Effector memory CD8-positive, alpha-beta T cell (primary cell): ENCODE measurements at places on chromosomes 16 and 17.

- H3K4me3 ChIP-seq = no peak overlapping the region
- no peak for DNase-seq
These were observed 230.1 kb downstream of the CBLN1 start for GRCh38 chr16:49051576-49051975.

GRCh38 chr17:303168-303567 lies 49.4 kb downstream of the RPH3AL start:
- no peaks in the 10 kb centered on the region for H3K27me3 ChIP-seq
- no peak overlapping the region for H3K4me3 ChIP-seq
- H3K4me1 ChIP-seq = no peaks in the 10 kb centered on the region
- peaks cover 3% of the 10 kb centered on the region for H3K36me3 ChIP-seq

GRCh38 chr16:2174396-2175131 lies 19.0 kb downstream of the TRAF7 start:
- H3K36me3 ChIP-seq = peaks cover 10% of the 10 kb centered on the region
- H3K4me3 ChIP-seq = no peak overlapping the region
- no peak overlapping the region for H3K27ac ChIP-seq
- H3K27me3 ChIP-seq = no peaks in the 10 kb centered on the region
- H3K4me1 ChIP-seq = no peaks in the 10 kb centered on the region

- peak; percentile 43 for DNase-seq
- H3K4me1 ChIP-seq = peaks cover 3% of the 10 kb centered on the region
- peaks cover 19% of the 10 kb centered on the region for H3K36me3 ChIP-seq
- H3K27me3 ChIP-seq = no peaks in the 10 kb centered on the region
These were observed 4.7 kb downstream of the COQ7 start for GRCh38 chr16:19071811-19072777.

- no peak overlapping the region for H3K27ac ChIP-seq
- H3K27me3 ChIP-seq = peaks cover 57% of the 10 kb centered on the region
- DNase-seq = no peak
- no peaks in the 10 kb centered on the region for H3K4me1 ChIP-seq
- H3K4me3 ChIP-seq = no peak overlapping the region
These were observed 32.6 kb downstream of the PPL start for GRCh38 chr16:4904108-4904941.

DNA sequence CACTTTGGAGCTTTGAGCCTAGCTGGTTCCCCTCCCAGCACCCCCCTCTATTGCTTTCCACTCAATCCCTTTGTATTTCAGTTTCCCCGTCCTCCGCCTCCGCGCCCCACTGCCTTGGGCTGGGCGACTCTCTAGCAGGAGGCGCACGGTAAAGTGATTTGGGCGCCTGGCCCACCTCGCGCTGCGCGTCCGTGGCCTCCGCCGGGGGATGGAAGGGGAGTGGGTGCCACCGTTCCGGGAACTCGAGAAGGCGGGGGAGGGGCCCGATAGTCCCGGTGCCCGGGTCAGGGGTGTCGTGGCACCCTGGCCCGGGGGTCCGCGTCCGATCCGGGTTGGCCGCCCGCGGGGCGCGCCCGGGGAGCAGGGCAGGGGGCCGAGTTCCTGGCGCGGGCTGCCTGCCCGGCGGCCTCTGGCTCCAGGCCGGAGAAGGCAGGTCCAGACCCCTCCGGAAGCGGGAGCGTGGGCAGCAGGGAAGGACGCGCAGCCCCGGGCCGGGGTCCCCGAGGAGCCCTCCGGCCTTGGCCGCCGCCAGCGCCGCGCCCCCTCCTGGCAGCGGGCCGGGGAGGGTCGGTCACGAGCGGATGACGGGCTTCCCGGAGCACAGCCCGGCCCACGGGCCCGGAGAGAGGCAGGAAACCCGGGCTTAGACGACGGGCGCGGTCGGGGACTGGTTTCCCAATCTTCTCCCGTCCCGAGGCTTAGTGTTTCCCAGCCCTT lies 15.8 kb downstream of the MEOX1 start:
- H3K4me3 ChIP-seq = no peak overlapping the region
- H3K27ac ChIP-seq = no peak overlapping the region
- no peaks in the 10 kb centered on the region for H3K36me3 ChIP-seq
- peaks cover 65% of the 10 kb centered on the region for H3K27me3 ChIP-seq
- H3K4me1 ChIP-seq = no peaks in the 10 kb centered on the region

- no peaks in the 10 kb centered on the region for H3K36me3 ChIP-seq
- H3K27ac ChIP-seq = no peak overlapping the region
- no peak overlapping the region for H3K4me3 ChIP-seq
- H3K27me3 ChIP-seq = peaks cover 42% of the 10 kb centered on the region
These were observed 107.9 kb downstream of the WSCD1 start for GRCh38 chr17:6177941-6178694.

DNA sequence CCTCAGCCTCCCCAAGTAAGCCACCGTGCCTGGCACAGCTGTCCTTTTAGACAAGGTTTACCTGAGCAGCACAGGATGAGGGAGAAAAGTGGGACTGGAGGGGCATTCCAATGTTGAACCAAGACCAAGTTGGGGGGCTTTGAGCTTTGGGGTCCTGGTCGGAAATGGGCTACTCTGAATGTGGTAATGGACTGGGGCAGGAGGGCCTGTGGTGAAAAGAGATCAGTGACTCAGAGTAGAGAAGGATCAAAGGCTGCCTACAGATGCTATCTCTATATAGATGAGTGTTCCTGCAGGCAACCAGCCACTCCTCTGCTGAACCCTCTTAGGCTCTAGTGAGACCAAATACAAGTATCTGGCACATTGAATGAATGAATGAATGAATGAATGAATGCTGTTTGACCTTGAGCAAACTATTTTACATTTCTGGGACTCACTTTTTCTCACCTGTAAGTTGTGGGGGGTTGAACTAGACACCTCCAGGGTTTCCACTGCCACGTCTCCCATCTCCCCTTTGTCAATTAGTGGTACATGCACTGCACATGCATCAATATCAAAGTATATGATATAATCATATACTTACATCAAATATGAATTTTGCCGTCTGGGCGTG lies 26.3 kb upstream of the ETV4 start:
- H3K4me3 ChIP-seq = no peak overlapping the region
- H3K27ac ChIP-seq = no peak overlapping the region
- H3K36me3 ChIP-seq = no peaks in the 10 kb centered on the region
- no peaks in the 10 kb centered on the region for H3K4me1 ChIP-seq
- DNase-seq = no peak
- no peaks in the 10 kb centered on the region for H3K27me3 ChIP-seq

DNA sequence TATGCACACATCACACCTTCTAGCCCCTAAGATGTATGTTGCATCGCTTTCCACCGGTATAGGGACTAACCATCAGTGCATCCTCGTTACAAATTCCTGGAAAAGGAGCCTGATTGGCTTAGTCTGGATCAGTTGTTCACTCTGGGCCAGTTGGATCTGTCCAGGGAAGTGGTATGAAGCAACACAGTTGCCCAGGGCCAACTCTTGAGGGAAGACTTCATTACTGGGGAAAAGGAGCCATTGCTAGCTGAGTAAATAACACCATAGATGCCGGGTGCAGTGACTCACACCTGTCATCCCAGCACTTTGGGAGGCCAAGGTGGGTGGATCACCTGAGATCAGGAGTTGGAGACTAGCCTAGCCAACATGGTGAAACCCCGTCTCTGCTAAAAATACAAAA lies 275.2 kb upstream of the RBFOX1 start:
- no peak overlapping the region for H3K27ac ChIP-seq
- H3K4me1 ChIP-seq = no peaks in the 10 kb centered on the region
- H3K4me3 ChIP-seq = no peak overlapping the region
- no peak for DNase-seq
- H3K27me3 ChIP-seq = no peaks in the 10 kb centered on the region
- no peaks in the 10 kb centered on the region for H3K36me3 ChIP-seq

- peaks cover 1% of the 10 kb centered on the region for H3K4me1 ChIP-seq
- peaks cover 14% of the 10 kb centered on the region for H3K27me3 ChIP-seq
- no peak overlapping the region for H3K27ac ChIP-seq
- DNase-seq = no peak
These were observed 65.7 kb upstream of the MED13 start for GRCh38 chr17:62130739-62131138.

DNA sequence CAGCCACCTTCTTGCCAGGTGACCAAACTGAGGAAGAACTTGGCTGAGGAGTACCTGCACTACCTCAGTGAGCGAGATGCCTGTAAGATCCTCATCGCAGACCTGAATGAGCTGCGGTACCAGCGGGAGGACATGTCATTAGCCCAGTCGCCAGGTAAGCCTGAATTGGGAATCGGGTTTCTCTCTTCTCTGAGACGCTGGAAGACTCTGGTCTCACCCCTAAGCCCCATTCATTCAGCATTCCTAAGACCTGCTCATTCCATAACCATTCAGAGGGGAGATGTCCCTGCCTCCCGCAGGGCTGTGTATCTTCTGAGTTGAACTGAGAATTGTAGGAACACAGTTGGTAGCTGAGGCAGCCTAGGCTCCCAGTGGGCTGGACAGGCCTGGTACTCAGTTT lies 17.0 kb upstream of the THAP11 start:
- no peaks in the 10 kb centered on the region for H3K27me3 ChIP-seq
- H3K4me3 ChIP-seq = no peak overlapping the region
- no peak for DNase-seq
- peaks cover 4% of the 10 kb centered on the region for H3K36me3 ChIP-seq
- H3K27ac ChIP-seq = no peak overlapping the region

- H3K27me3 ChIP-seq = peaks cover 21% of the 10 kb centered on the region
- no peak overlapping the region for H3K4me3 ChIP-seq
These were observed 1.6 kb downstream of the PRSS36 start for GRCh38 chr16:31148281-31148728.

DNA sequence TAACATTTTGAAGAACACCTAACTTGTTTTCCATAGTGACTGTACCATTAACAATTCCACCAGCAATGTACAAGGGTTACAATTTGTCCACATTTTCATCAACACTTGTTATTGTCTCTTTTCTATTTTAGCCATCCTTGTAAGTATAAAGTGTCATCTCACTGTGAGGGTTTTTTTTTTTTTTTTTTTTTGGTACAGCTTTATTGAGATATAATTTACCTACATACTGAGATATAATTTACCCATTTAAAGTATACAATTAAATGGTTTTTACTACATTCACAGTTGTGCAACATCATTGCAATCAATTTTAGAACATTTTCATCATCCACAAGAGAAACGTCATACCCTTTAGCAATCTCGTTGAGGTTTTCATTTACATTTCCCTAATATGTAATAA lies 17.9 kb upstream of the TMIGD1 start:
- H3K4me3 ChIP-seq = no peak overlapping the region
- peaks cover 3% of the 10 kb centered on the region for H3K4me1 ChIP-seq
- no peak for DNase-seq
- no peak overlapping the region for H3K27ac ChIP-seq
